ENCODE measurements at places on chromosomes 1 and 21.

DNA sequence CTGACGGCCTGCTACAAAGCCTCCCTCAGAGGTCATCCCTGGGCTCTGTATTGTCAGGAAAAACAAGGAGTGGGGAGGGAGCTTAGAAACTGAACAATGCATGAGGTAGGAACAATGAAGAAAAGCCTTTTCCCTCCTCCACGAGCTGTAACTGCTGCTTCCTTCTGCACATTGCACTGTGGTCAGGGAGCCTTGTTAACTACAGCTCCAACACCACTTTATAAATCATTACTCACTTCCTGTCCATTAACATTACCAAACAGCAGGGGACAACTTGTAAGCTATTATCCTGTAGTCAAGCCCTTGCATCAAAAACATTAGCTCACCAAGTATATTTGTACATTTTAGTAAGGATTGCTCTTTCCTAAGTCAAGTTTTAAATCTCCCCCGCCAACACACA, 336.0 kb upstream of the NR5A2 start:
- peaks cover 16% of the 10 kb centered on the region for H3K27me3 ChIP-seq
- no peak for DNase-seq
- no peak overlapping the region for H3K4me3 ChIP-seq
- H3K27ac ChIP-seq, result no peak overlapping the region
- H3K4me1 ChIP-seq, result no peaks in the 10 kb centered on the region
- no peaks in the 10 kb centered on the region for H3K36me3 ChIP-seq

DNA sequence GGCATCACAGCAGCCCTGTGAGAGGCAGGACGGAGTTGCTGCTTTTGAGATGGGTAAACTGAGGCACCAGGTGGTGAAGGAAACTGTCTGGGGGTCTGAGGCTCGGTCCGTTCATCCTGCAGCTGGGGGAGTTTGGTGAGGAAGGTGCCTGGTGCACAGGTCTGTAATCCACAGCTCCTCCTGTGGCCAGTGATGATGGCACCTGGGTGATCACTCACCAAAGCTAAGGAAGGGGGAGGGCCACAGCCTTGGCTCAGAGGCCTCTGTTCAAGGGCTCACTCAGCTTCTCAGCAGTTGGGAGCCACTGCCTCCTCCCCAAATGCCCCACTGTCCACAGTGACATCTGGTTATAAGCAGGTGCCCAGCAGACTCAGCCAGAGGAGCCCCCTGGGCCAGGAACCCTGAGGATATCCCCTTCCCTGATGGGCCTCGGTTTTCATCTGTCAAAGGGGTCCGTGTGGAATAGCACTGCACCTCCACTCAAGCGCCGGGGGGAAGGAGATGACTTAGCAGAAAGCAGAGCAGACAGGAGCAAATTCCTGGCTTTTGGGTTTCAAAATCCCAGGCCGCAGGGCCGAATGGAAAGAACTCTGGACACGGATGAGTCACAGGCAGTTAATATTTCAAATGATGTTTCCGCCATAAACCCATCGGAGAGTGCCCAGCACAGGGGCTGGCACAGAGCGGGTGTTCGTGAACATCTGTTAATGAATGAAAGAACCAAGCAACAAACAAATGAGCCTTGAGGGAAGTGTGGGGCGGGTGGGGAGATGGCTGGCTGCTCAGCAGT, 82.8 kb downstream of the DMRTB1 start:
- H3K36me3 ChIP-seq, result no peaks in the 10 kb centered on the region
- H3K27ac ChIP-seq, result no peak overlapping the region
- H3K4me1 ChIP-seq, result no peaks in the 10 kb centered on the region

GRCh38 chr1:178926046-178926445, 55.2 kb upstream of the ANGPTL1 start:
- H3K4me1 ChIP-seq, result no peaks in the 10 kb centered on the region
- no peak overlapping the region for H3K27ac ChIP-seq
- H3K4me3 ChIP-seq, result no peak overlapping the region
- DNase-seq, result no peak
- no peaks in the 10 kb centered on the region for H3K27me3 ChIP-seq

- H3K4me1 ChIP-seq, result peaks cover 17% of the 10 kb centered on the region
- no peaks in the 10 kb centered on the region for H3K27me3 ChIP-seq
- H3K4me3 ChIP-seq, result no peak overlapping the region
- H3K36me3 ChIP-seq, result peaks cover 8% of the 10 kb centered on the region
- H3K27ac ChIP-seq, result no peak overlapping the region
Observed at GRCh38 chr1:6386371-6386949, 7.1 kb downstream of the ACOT7 start.

GRCh38 chr1:190179817-190180216, 297.8 kb downstream of the BRINP3 start:
- H3K36me3 ChIP-seq, result no peaks in the 10 kb centered on the region
- H3K27me3 ChIP-seq, result no peaks in the 10 kb centered on the region
- no peak overlapping the region for H3K4me3 ChIP-seq
- H3K4me1 ChIP-seq, result no peaks in the 10 kb centered on the region

- no peaks in the 10 kb centered on the region for H3K27me3 ChIP-seq
- no peaks in the 10 kb centered on the region for H3K4me1 ChIP-seq
- H3K4me3 ChIP-seq, result no peak overlapping the region
Observed at GRCh38 chr1:30041741-30042437, 681.5 kb downstream of the MATN1 start.

- no peak overlapping the region for H3K27ac ChIP-seq
- H3K27me3 ChIP-seq, result no peaks in the 10 kb centered on the region
- no peak overlapping the region for H3K4me3 ChIP-seq
- H3K4me1 ChIP-seq, result no peaks in the 10 kb centered on the region
- no peak for DNase-seq
- H3K36me3 ChIP-seq, result no peaks in the 10 kb centered on the region
Observed at GRCh38 chr21:40243685-40244084, 376.4 kb downstream of the PCP4 start.
